ENCODE measurements at places on chromosomes 1 and 21.

- DNase-seq, result no peak
Measured at GRCh38 chr1:205523891-205524793, 19.7 kb downstream of the CDK18 start.

GRCh38 chr1:109255097-109255651 is 5.8 kb downstream of the CELSR2 start:
- no peak for DNase-seq

DNA sequence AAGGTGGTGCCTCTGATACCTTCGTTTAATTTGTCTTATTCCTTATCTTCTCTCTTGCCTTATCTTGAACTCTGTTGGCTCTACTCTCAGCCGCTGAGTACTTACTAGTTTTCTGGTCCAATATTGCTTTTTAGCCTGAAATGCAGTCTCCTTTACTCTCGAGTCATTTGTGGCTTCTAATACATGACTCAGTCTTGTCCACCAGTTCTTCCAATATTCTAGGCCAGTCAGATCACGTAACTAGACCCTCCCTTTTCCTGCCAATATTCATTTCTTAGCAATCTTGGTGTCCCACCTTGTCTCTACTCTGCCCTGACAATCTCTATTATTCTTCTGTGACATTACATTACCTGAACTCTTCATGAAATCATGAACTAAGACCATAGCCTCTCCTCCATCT is 555.8 kb downstream of the DPYD start:
- DNase-seq, result no peak

GRCh38 chr1:156584813-156585212 is 5.3 kb downstream of the TTC24 start:
- no peak for DNase-seq

DNA sequence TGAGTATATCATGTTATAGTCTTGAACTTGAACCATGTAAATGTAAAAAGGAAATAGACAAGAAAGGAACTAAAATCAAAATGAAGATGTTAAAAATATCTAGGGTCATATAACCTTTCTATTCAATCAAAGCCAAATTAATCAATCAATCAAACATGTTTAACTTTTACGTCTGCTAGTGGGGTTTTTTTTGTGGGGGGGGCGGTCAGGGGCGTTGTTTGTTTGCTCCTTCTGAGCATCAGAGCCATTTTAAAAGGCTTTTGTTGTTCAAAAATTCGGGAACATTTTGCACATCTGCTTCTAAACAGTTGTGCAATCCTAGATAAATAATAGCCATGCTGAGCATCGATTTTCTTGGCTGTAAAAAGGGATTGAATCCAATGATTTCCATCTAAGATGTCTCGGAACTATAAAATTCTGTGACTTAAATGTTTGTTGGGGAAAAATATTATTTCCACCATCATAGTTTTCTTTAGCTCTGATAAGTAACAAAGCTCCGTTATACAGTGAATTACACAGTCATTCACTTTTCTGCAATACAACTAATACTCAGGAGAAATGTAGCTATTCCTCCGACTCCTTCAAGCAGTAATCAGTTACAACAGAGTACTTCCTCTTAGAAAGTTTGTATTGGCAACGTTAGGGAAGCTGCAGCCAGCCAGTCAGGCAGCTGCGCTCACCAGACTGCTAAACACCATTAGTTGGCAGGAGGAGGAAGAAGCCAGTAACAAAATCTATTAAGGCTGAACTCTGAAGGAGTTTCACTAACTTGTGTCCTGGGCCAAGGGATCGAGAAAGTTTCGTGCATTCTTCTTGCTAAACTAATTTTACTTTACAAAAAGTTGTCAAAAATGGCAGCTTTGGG is 2.2 kb downstream of the SPATA6 start:
- DNase-seq, result no peak

DNA sequence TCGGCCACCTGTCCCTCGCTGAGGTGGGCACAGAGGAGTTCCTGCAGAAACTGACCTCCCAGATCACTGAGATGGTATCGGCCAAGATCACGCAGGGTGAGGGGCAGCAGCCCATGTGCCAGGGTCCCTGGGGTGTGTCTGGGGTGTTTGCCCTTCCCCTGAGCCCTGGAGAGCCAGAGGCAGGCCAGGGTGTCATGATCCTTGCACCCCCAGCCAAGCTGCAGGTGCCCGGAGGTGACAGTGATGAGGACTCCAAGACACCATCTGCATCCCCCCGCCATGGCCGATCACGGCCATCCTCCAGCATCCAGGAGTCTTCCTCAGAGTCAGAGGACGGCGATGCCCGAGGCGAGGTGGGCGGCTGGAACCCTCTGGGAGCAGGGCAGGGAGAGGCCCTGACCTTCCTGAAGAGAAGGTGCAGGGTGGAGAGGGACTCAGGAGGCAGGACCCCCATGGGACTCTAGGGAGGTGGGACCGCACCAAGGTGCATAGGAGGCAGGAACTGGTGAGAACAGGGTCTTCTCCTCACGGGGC is 69.5 kb downstream of the TRIM11 start:
- no peak for DNase-seq

Data from GM12878 (cell line).